Thyroid gland (tissue), 4 donors: ENCODE measurements at places on chromosomes 6 and 20. TPM values are rescaled to one million over a fixed set of nuclear protein-coding genes. Genes with fewer than 3 reads are reported as not detected.

LAMA2 gene
- 117 TPM for total RNA-seq

HSPA1L gene
- total RNA-seq, result 3.5 TPM

CDH4 gene
- not detected for total RNA-seq

IL17F gene
- total RNA-seq, result not detected

BPI gene
- total RNA-seq, result not detected

ESR1 gene
- total RNA-seq, result 3.8 TPM

SLC24A3 gene
- total RNA-seq, result 5.1 TPM

DEFB123 gene
- total RNA-seq, result not detected

MEI4 gene
- 0.67 TPM for total RNA-seq

FAM50B gene
- 18.5 TPM for total RNA-seq

BMP5 gene
- 0.45 TPM for total RNA-seq

CD93 gene
- 53.8 TPM for total RNA-seq

GPR6 gene
- total RNA-seq, result not detected

ADGRG6 gene
- 2.9 TPM for total RNA-seq

CHRNA4 gene
- 0.54 TPM for total RNA-seq

PRSS16 gene
- 32.0 TPM for total RNA-seq

RREB1 gene
- 49.9 TPM for total RNA-seq

ADGB gene
- not detected for total RNA-seq

FANCE gene
- total RNA-seq, result 6.4 TPM

KCNQ2 gene
- 0.11 TPM for total RNA-seq

FERMT1 gene
- total RNA-seq, result 11.6 TPM

C6orf15 gene
- not detected for total RNA-seq

MICB gene
- 2.7 TPM for total RNA-seq

ERVFRD-1 gene
- total RNA-seq, result not detected

KCNK5 gene
- total RNA-seq, result 12.5 TPM
